ENCODE measurements at places on chromosomes 7 and 10. TPM values are rescaled to one million over a fixed set of nuclear protein-coding genes. Genes with fewer than 3 reads are reported as not detected.

CYP3A7 gene
- total RNA-seq = not detected

FOXP2 gene
- 11.8 TPM for total RNA-seq

GTF2I gene
- 105 TPM for total RNA-seq

ITIH2 gene
- total RNA-seq = not detected

C10orf143 gene
- total RNA-seq = 0.39 TPM

Data from subcutaneous preadipocyte (primary cell).